Suprapubic skin (tissue), 4 donors: ENCODE measurements at places on chromosomes 7 and 10. TPM values are rescaled to one million over a fixed set of nuclear protein-coding genes. Genes with fewer than 3 reads are reported as not detected.

- no peak for DNase-seq
Measured at GRCh38 chr7:148503900-148504487, 86.6 kb upstream of the C7orf33 start.

DNA sequence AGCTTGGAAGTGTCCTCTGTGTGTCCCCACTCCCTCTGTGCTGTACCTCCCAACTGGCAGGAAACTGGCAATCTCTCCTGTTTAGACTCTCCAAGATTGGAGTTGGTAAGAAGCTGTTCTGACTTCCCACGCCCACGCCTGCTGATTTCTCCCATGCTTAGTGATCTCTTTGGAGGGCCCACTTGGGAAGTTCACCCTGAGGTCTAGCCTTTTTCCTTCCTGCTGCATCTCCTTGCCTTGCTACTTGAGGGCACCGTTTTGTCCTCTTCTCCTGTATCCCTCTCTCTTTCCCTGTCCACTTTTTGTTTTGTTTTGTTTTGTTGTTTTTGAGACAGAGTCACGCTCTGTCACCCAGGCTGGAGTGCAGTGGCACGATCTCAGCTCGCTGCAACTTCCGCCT, 35.4 kb downstream of the ZAN start:
- no peak for DNase-seq

DNA sequence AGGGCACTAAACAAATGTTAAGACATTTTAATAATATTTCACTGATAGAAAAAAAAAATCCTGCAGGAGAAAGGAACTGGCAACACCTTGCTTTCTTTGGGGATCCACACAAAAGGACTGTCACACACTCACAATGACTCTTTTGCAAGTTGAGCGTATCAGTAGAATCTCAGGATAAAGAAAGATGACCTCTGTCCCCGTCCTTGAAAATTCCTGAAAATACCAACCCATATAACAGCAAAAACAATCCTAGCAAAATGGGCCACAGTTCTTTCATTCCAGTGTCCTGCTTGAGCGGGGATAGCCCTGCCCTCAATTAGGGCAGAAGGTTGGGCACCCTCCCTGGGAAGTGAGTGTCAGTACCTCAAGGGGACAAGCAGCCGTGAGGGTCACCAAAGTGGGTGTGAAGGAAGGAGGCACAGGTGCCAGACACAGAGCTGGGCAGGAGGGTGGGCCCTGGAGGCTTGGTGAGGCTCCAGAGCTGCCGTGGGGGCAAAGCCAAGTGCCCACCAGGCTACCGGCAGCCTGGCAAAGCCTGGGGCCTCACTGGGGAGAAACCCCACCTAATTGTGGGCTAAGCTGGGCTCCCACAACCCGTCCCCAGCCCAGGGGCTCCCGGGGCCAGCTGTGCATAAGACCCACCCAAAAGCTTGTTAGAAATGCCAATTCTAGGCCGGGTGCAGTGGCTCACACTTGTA, 2.8 kb downstream of the WDR86 start:
- no peak for DNase-seq

- no peak for DNase-seq
Measured at GRCh38 chr10:115409347-115409746, 316.2 kb downstream of the ATRNL1 start.

- no peak for DNase-seq
Measured at GRCh38 chr7:130154501-130155317, 50.5 kb downstream of the TMEM209 start.

GRCh38 chr7:51278797-51279196, 37.8 kb downstream of the COBL start:
- DNase-seq: no peak

DNA sequence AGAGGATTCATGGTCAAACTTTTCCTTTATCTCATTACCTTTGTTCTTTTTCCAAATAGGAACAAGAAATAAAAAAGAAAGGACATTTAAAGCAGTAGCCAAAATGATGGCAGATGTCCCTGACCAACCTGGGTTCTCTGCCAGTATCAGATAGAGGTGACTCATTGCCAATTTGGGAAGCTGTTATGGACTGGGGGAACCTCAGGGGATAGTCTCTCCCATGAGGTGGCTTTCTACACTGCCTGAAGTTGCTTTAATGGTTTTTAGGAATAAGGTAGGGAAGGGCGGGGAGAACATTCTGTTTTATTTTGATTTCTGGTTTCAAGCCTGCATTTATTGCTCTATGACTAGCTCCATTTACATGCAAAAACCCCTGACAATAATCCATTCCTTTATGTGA, 457.9 kb upstream of the TPK1 start:
- no peak for DNase-seq

Gene FFAR4
- total RNA-seq: 0.64 TPM

Gene DIP2C
- total RNA-seq: 6.7 TPM
